ENCODE measurements at places on chromosomes 3 and 15.

DNA sequence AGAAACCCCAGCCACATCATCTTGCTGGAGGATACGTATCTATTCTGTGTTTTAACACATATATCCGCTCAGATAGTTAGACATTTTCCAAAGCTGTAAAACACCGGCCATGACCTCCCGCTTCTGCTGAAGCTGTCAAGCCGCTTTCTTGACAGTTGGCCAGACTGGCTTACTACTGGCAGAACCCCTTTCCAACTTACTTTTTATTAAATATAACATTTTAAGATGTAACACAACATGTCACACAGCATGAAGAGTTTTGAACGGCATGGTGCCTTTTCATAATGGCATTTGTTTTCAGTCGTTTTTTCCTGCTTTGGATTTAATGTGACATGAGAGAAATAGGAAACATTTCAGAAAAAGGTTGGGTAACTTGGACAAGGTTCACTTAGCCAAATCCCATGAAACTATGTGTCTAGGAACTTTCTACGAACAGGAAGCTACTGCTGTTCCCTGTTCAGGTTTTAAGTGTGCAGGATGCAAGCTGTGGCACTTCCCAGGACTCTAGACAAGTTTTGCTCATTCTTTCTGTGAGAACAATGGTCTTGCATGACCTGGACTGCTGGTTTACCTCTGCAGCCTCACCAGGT lies 281.4 kb downstream of the THSD4 start:
- no peak for DNase-seq

GRCh38 chr3:72482589-72483321 lies 365.5 kb downstream of the SHQ1 start:
- peak; percentile 92 for DNase-seq

DNA sequence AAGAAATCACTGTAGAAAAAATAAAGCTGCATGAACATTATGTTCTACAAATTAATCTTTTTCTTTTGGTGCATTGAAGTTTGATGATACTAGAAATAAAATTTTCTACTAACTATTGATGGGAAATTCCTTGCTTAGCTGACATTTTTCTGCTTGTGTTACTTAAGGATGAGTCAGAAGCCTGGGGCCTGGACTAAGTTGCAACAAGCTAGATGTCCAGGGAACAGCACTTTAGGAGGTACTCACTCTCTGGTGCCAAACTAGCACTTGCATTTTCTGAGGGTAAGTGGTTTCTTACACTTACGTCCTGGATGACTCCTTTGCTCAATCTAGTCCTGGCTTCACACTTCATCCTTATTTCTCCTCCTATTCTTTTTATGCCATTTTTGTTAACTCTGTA lies 945.1 kb downstream of the IGSF11 start:
- DNase-seq: no peak

GRCh38 chr3:155182467-155182866 lies 102.3 kb downstream of the MME start:
- DNase-seq: no peak

DNA sequence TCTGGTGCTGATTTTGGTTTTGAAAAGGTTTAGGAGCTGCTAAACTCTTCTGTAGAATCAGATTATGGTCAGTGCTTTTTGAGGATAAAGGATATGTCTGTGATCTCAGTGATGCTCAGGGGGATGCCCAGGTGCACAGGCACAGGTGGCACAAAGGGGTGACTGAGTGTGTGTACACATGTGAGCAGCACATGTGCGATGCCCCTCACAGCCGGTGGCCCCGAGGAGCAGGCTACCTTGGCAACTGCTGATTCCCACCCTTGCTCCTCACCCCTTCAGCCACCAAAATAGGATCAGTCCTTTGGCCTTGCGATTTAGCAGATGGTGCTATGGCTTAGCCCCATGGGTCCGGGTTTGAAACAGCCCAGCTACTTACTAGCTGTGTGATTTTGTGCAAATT lies 51.1 kb downstream of the POMGNT2 start:
- no peak for DNase-seq

DNA sequence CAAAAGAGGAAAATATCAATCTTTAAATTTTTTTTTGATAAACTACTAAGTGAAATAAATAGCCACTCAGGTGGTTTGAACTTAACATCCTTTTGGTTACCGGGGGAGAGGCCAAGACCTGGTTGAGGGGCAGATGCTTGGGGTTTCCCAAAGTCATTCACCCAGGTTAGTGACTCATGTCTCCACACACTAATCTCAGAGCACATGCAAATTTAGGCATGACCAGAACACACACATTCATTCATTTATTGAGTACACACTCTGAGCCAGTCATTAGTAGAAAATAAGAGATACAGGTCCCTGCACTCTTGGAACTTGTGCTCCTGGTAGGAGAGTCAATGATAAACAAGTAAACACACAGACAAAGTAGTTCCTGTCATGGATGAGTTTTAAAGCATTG lies 7.3 kb downstream of the ILDR1 start:
- DNase-seq: no peak

GRCh38 chr3:43699864-43700263 lies 9.1 kb downstream of the ABHD5 start:
- no peak for DNase-seq

DNA sequence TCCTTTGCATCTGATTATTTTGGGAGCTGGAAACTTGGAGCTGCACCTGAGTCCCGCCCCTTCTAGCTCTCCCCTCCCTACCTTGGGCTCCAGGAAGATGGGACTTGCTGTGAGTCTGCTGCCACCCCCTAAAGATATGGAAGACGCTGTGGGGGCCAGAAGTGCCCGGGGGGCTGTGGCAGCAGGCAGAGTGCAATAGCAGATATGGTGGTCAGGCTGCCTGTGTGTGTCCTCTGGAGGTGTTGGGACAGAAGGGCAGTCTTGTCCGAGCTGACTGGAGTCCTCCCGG lies 485 bp downstream of the PAK6 start:
- no peak for DNase-seq

DNA sequence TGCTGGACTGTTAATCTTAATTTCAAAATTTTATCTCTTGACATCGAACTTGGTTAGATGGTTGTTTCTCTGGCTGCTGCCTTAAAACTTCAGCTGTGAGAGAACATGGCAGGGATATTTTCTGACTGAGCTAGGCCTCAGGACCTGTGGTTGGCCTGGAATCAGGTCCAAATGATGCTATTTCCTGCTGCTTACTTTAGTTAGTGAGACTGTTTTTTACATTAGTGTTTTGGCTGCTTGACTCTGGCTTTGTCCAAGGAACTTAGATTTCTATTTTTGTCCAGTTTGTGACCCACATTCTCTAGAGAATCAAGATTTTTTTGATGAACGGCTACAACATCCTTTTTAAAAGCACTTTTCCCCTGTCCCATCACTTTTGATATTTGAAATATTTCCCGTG lies 497.9 kb upstream of the SGO1 start:
- no peak for DNase-seq

DNA sequence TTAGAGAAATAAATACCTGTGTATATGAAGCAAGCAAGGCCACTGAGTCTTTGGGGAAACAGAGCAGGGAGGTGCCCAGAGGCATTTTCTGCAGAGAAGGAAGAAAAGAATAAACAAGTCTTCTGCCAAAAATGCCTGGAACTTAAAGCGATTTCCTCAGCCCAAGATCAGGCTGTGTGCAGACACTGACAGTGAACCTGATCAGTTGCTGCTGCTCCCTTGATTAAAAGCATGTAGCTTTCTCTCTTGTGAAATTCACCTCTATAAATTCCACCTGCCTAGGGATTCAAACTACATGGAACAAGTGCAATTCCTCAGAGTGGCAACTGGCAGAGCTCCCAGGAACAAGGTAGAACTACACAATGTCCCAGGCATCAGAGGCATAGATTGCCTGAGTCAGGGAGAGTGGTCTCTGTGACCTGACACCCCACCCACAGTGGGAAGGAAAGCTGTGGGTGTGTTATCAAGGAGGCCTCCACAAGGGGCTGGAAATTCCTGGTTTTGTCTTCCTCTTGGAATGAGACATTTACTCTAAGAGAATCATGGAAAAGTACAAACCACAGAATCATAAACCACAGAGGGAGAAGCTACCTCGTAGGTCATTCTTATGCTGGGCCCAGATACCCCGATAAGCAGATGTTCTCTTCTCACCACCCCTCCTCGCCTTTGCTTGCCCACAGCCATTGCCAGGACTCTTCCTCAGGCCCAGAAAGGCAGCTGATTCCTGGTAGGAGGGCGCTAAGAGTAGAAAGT lies 1.8 kb upstream of the ZBTB38 start:
- DNase-seq: no peak

GRCh38 chr3:16516695-16517481 lies 3.4 kb upstream of the RFTN1 start:
- DNase-seq: no peak

GRCh38 chr15:29089731-29090616 lies 179.6 kb downstream of the NSMCE3 start:
- peak; percentile 49 for DNase-seq

GRCh38 chr3:123688241-123688747 lies 103.4 kb upstream of the HACD2 start:
- DNase-seq: no peak

DNA sequence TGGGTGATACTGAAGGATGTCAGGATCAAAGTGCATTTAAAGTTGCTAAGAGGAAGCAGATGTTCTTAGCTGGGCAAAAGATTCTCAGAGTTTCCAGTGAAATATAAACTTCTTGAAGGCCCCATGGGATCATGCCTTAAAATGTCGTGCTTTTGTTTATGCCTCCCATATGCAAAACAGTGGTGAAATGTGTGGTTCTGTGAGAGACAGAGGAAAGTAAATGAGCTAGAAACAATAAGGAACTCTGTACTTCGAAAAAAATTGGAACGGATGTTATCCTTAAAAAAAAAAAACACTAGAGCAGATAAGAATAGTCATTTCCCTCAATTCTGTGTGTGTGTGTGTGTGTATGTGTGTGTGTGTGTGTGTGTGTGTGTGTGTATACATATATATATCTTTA lies 497.0 kb upstream of the TBL1XR1 start:
- DNase-seq: no peak

DNA sequence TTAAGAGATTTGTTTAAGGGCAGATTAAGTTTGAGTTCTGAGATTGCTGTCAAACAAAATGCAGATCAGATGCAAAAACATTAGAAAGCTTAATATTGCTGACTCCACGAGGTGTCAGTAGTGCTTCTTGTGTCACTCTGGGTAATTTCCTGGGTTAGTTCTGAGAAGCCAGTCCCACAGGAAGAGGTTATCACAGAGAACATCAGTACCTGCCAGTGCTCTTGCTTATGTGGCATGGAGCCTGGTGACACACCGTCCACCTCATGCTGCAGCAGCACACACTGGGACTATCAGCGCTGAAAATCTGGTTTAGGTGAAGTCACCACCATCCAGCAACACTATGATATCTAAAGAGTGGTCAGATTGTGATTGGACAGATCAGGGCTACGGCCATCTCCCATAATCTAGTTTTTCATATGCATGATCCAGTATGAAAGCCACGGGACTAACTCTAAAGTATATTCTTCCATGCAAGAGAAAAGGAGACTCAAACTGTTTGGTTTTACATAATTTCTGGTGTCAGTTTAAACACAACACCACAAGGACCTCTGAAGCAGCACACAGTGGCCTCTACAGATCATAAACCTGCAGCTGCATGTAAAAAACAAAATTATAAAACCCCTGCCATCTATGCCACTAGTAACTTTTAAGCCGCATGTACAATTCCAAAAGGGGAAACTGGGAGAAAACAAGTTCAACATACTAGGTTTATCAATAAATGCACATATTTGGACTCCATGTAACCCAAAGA lies 36.1 kb upstream of the MYO5C start:
- DNase-seq: no peak

- DNase-seq: no peak
These were observed 134.9 kb downstream of the GAP43 start for GRCh38 chr3:115758076-115758763.

- DNase-seq: no peak
These were observed 3.7 kb downstream of the PAK6 start for GRCh38 chr15:40242601-40243000.

DNA sequence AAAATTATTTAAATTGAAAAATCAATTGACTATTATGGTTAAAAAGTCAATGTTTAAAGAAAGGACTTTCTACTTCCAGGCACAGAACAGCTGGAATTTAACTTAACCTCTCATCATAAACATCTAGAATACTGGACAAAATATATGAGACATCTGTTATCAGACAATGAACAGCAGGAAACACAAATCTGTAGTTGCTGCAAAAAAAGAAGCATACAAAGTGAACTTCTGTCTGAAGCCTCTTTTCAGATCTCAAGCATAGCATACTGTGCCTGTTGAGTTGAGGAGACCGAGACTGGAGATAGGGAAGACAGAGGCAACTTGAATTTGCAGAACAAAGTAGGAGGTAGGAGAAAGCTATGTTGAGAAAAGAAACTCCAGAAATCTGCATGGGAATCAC lies 140.0 kb upstream of the CBLB start:
- no peak for DNase-seq

DNA sequence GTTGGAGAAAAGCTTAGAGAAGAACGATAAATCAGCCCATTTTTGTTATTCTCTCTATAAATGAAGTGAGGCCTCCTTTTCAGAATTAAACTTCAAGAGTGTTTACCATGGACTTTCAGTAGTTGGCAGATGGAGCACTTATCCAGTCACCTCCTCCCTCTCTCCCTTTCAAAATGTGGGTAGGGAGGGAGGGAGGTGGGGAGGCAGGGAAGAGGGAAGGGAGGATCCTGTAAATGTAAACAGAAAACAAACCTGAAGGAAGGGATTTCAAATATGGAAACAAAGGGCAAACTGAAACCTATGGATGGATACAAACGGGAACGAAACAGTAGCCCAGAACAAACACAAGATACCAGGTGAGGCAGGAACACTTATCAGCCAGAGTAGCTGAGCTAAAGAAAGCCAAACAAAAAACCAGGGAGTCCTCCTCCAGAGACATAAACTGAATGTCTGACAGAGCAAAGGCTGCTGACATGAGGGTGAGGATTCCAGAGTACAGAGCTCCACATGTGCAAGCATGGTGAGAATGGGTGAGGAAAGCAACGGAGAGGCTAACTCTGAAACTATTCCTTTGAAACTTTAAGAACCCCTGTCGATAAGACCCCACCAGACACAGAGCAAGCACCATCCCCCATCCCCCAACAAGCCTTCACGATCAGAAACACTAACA lies 41.0 kb upstream of the GP5 start:
- no peak for DNase-seq

GRCh38 chr15:99106417-99107220 lies 1.7 kb downstream of the SYNM start:
- peak; percentile 68 for DNase-seq

DNA sequence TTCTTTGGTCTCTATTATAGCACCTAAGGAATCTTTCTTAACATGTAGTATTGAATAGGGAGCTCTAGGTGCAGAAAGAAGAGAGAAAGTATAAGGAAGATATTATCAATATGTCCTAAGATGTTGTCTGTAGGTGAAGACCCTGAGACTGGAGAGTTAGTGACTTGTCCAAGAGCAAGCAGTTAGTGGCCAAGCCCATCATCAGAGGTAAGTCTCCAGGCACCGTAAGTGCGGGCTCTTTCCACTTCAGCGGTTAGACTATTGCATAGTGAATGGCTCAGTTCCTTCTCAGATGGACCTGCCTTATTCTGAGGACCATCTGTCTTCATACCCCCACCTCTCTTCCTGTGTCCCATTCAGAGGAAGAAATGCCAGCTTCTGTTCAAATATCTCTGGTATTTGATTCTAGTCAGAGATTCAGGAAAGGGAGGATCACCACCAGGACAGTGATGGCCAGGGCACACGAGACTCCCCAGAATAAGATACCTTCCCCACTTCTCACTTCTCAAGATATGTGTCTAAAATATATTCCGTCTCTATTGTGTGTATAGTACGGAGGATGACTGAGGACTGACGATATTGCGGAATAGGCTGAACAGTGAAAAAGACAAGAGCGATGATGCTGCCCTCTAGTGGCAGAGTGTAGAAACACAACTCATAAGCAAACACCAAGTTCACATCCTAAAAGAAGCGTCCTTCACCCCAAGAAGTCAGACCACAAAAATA lies 19.1 kb upstream of the ADGRG7 start:
- no peak for DNase-seq

Measured in posterior vena cava (tissue), 2 donors.